Vagina (tissue), 2 donors: ENCODE measurements at places on chromosomes 12 and 14.

GRCh38 chr12:42284876-42285275 lies 41.0 kb downstream of the ZCRB1 start:
- DNase-seq: no peak

DNA sequence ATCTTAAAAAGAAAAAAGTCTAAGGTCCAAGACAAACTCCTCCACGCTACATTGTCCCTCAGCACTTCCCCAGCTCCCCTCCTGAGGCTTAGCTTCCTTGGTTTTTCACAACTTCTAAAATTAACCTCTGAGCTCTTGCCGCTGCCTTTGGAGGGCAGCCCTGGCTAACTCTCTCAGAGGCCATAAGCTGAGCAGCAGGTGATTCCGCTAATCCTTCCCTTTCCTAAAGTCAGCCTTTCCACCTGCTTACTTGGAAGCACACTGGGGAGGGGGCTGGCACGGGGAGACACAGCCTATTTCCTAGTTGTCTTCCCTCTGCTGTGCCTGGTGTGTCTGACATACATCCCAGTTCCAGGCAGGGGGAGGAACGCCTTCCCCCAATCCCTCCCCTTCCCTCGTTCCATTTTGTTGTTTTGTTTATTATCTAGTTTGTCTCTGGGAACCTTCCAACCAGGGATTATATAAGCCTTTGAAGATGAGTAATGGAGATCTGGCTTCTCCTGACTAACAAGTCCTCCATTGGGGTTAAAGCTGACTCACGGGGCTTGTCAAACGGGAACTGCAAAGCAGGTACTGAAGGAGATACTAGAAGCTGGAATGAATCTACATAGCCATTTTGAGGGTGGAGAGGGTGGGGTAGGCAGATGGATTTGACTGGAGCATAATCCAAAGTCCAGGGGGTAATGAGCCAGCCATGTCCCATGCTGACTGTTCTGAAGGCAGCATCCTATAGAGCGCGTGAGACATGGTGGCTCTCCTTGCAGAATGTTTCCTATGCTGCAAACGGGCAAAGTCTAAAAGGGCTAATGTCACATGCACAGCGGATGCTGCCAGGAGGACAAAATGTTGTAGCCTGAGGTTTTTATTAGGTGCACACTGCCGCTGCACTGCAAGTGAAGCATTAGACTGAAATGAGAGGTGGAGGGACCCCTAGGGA lies 230.8 kb downstream of the FOXN3 start:
- DNase-seq: no peak

DNA sequence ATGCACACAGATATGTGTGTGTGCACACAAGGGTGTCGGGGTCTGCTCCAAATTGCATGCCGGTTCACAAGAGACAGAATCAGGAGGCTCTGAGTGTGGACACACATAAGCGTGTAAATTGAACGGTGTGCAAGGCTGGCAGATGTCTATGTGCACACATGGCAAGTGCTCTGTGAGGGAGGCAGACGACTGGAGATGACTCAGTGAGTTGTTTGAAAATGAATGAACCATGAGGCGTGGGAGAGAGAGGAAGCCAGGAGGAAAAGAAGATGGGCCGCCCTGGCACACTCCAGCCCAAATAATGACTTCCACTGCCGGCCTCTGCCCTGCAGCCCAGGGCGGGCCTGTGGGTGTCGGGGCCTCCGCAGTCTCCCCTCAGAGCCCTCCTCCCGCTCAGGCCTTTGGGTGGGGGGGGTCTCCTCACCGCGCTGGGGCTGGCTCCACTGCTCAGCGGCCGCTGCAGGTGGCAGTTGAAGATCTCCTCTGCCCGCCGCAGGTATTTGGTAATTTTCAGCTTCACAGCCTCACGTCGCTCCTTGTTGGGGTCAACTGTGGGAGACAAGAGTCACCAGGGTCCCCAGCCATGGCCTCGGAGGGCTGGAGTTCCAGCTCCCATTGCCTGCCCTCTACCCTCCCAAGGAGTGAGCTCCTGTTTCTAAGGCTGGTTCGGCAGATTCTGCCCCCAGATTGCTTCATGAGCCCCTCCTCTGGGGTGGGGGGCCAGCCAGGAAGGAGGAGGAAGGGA lies 3.5 kb downstream of the RPS6KL1 start:
- DNase-seq: no peak

- no peak for DNase-seq
Measured at GRCh38 chr12:22865822-22866221, 240.9 kb downstream of the ETNK1 start.

GRCh38 chr12:53145383-53146260 lies 34.9 kb upstream of the ZNF740 start:
- no peak for DNase-seq

GRCh38 chr14:62187265-62187664 lies 425.0 kb downstream of the SNAPC1 start:
- DNase-seq: peak; percentile 42

GRCh38 chr14:60819575-60819974 lies 85.0 kb downstream of the MNAT1 start:
- DNase-seq: no peak

DNA sequence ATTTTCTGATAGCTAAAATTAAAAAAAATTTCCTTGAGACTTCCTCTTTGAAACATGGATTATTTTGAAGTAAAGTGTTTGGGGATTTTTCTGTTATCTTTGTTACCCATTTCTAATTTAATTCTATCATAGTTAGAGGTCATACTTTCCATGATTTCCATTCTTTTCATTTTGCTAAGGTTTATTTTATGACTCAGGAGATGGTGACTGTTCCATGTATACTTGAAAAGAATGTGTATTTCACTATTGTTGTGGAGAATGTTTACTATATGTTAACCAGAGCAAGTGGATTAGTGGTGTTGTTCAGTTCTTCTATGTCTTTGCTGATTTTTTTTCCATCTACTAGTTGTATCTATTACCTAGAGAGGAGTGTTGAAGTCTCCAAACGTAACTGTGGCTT lies 250.5 kb upstream of the PELI2 start:
- no peak for DNase-seq

DNA sequence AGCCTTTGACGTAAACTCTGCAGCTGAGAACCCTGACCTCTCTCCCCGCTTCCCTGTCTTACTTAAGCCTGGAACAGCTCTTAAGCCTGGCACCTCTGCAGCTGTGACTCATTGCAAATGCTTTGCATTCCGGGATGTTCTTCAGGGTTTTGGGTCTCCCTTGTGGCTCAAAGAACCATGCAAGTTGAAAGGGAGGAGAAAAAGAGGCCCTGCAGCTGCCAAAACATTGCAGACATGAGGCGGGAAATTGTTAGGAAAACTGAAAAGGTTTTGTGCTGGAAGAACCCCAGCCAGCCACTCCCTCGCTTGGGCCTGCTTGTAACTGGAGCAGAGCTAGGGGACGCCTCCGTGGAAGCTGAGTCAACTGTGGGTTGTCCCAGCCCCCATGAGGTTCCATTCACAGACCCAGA lies 60.2 kb upstream of the FERMT2 start:
- peak; percentile 96 for DNase-seq

GRCh38 chr12:114687802-114688201 lies 3.8 kb upstream of the TBX3 start:
- DNase-seq: no peak

- no peak for DNase-seq
Measured at GRCh38 chr12:50174971-50175715, 8.0 kb upstream of the CERS5 start.

- DNase-seq: no peak
Measured at GRCh38 chr12:124321040-124321481, 26.2 kb downstream of the RFLNA start.

- DNase-seq: no peak
Measured at GRCh38 chr14:50272498-50272897, 39.5 kb downstream of the L2HGDH start.

GRCh38 chr14:72254937-72255472 lies 322.8 kb downstream of the RGS6 start:
- DNase-seq: no peak

GRCh38 chr12:129552996-129553750 lies 350.7 kb downstream of the TMEM132D start:
- DNase-seq: no peak

GRCh38 chr12:115632308-115632707 lies 645.2 kb downstream of the MED13L start:
- no peak for DNase-seq

GRCh38 chr12:92061061-92061460 lies 84.6 kb downstream of the BTG1 start:
- no peak for DNase-seq

DNA sequence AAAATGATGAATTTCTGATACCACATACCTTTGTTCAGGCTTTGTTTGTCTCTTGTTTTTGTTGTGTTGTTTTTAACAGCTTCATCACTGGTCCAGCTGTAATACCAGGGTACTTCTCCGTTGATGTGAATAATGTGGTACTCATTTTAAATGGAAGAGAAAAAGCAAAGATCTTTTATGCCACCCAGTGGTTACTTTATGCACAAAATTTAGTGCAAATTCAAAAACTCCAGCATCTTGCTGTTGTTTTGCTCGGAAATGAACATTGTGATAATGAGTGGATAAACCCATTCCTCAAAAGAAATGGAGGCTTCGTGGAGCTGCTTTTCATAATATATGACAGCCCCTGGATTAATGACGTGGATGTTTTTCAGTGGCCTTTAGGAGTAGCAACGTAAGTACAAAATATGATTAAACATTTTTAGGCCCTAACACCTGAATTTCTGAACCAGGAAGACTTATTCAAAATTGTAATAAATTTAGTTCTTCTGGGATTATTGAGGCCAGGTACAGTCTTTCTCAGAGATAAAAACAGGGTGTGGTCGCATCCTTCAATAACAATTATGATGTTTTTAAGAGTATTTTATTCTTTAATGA lies 22.4 kb downstream of the RXYLT1 start:
- DNase-seq: no peak

DNA sequence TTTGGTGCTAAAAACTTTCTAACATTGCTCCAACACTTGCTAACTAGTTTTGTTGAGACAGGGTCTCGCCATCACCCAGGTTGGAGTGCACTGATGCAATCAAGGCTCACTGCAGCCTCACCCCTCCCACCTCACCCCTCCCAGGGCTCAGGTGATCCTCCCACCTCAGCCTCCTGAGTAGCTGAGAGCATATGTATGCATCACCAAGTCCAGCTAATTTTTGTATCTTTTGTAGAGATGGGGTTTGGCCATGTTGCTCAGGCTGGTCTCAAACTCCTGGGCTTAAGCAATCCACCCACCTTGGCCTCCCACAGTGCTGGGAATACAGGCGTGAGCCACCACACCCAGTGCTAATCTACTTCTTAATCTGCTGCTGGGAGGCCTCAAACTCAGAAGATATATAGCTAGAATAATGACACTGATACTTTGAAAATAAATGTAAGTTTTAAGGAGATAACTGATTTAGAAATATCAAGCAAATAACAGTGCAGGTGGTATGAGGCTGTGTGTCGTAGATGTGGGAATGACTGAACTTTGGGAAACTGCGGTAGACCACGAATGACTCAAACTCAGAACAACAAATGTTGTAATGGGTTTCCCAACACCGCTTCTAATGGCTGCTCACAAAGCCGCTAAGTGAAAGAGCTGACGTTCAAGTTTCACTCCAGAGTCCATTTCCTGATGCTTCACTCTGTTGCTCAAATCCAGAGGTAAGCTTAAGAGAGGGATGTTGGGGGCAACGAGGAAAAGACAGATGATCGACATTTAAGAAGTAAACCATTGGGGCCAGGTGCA lies 10.0 kb downstream of the TMCC3 start:
- no peak for DNase-seq

DNA sequence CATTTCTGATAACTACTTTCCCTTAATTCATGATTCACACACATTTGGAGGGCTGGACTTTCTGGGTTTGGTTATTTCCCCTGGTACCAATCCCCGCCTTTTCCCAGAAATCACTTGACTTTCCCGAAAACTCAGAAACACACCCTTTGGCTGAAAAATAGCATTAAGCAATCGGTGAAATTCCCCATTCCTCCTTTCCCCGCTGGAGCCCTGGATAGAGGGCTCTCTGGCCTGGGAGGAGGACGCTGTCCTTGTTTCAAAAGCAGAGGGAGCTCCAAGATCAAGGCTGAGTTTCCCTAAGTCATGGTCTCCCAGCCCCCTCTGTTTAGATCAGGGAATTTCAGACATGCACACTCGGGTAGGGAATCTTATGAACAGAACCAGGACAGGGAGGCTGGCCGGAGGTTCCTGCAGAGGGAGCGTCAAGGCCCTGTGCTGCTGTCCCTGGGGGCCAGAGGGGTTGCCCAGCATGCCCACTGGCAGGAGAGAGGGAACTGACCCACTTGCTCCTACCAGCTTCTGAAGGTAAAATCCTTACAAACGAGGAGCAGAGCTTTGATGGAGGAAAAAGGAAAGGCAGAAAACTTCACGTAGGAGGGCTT lies at the start of gene C1S:
Gene C1S (plus strand): TSS at position 366 of the 602 bp plus-strand sequence. CDS start 1,195 bp downstream, outside the sequence.
- no peak for DNase-seq

DNA sequence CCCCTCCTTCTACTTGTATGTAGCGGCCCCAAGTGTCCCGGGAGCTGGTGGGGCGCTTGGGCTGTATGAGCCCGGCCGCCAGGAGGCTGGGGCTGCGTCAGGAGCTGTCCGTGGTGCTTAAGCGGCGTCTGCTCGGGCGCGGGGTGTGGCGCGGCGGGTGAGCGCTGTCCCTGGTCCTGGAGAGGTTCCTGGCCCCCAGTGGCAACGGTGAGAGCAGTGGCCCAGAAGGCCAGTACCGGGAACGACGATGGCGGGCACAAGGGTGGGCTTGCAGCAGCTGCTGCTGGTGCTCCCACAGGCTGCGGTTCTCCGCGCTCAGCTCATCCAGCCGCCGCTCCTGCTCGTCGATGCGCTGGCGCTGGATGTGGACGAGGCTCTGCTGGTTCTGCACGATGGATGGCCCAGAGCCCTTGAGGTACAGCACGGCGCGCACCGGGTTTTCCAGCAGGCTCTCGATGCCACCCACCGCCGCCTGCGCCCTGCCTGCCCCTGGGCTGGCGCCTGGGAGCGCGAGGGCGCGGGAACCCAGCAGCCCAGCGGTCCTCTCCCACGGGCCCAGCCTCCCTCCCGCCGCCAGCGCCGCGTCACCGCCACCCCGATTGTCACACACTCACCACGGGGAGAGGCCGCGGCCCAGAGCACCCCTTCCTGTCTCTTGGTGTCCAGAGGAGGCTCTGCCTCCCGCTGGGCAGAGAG lies 41.9 kb upstream of the FKBP4 start:
- DNase-seq: no peak
